CD4-positive, alpha-beta T cell treated with Interleukin-4 for 1 hour (primary cell): ENCODE measurements at places on chromosomes 1 and 21.
A peak's percentile ranks its signal among the peaks of the same experiment; 100 is the strongest.

DNA sequence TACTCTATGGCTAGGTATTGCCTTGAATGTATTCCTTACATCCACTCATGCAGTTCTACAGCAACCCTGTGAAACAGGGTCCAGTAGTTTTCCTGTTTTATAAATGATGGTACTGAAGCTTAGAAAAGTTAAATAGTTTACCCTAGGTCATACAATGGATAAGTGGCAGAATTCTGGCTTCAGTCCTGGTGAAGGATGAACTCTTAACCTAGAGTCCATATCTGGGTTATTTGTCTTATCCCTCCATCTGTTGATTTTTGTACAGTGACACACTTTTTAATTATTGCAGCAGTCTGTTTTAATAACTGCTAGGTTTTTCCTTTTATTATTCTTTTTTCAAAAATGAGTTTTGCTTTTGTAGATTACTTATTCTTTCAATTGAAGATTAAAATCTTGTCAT lies 263.9 kb downstream of the DNM3 start:
- DNase-seq, result no peak

- DNase-seq, result peak; percentile 13
These were observed 508 bp downstream of the RAVER2 start for GRCh38 chr1:64745181-64745985.

GRCh38 chr1:37741130-37741529 lies 23.8 kb downstream of the EPHA10 start:
- no peak for DNase-seq

- no peak for DNase-seq
These were observed 34.5 kb downstream of the EPHA10 start for GRCh38 chr1:37730376-37730775.

- no peak for DNase-seq
These were observed 634.6 kb downstream of the SMYD3 start for GRCh38 chr1:245872475-245872874.

GRCh38 chr1:10253149-10253548 lies 42.8 kb downstream of the KIF1B start:
- no peak for DNase-seq

DNA sequence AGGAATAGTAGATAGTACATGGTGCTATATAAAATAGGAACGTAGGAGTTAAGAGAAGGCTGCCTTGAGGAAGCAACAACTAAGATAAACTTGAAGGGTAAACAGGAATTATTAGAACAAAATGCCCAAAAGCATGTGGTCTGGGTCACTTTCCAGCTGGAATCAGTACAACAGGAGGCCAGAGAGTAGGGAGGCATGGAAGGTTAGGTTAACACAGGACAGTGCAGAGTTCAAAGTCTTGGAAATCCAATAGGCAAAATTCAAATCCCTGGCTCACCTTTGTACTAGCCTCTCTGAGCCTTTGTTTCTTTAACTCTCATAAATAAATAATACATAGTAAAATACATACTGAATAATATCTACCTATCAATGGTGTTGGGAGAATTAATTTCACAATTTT lies 69.0 kb upstream of the NEK7 start:
- no peak for DNase-seq

- DNase-seq, result no peak
These were observed 20.0 kb downstream of the RRP1 start for GRCh38 chr21:43809346-43809799.

GRCh38 chr1:65992165-65992821 lies 199.6 kb downstream of the PDE4B start:
- DNase-seq, result no peak
